NCI-H1436 treated with DMSO at 0.1 percent for 48 hours (cell line): ENCODE measurements at places on chromosomes 12 and 14.

DNA sequence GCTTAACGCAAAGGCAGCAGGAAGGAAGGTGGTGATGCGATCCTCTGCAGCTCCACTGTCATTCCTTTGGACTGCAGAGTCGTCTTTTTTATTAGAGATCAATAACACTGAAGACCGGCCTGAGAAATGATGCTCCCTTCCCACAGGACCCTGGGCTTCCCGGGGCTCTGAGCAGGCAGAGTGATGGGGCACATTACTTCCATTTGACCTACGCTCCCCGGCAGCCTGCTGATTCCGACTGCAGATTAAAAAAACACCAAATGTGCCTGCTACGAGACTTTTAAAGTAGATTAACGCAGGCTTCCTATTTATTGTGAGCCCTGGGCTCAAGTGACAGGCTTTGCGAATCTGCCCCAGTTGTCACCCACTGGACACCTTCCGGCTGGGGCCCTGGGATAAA, 37.5 kb downstream of the KCNA1 start:
- no peak for DNase-seq

- no peak for DNase-seq
Measured at GRCh38 chr14:104343294-104343625, 204.9 kb downstream of the KIF26A start.

GRCh38 chr12:95102916-95103671, 29.7 kb upstream of the NR2C1 start:
- DNase-seq, result no peak

GRCh38 chr12:6272300-6273204, 37.9 kb upstream of the PLEKHG6 start:
- DNase-seq, result no peak

DNA sequence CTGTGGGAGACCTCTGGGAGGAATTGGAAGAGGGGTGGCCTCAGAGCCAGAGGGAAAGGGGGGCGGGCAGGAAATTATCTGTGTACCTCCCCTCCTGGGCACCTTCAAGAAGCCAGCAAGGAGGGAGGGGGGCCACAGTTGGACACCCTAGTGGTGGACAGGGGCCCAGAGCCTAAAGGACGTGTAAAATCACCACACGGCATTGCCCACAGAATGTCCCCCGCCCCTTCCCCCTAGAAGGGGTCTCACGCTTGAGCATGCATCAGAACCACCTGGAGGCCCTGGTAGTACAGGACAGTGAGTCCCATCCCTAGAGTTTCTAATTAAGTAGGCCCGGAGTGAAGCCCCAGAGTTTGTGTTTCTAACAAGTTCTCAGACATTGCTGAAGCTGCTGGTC, 8.2 kb downstream of the ENDOU start:
- no peak for DNase-seq
